ENCODE measurements at places on chromosomes 5 and 9. TPM values are rescaled to one million over a fixed set of nuclear protein-coding genes. Genes with fewer than 3 reads are reported as not detected.

Gene PCDHGA3
- 2.9 TPM for total RNA-seq

Gene HMCN2
- total RNA-seq, result under 0.01 TPM

Gene BAAT
- under 0.01 TPM for total RNA-seq

GRCh38 chr9:2723376-2724065 is 6.2 kb downstream of the KCNV2 start:
- H3K27ac ChIP-seq, result no peak overlapping the region
- H3K4me3 ChIP-seq, result no peak overlapping the region
- H3K27me3 ChIP-seq, result no peaks in the 10 kb centered on the region
- H3K36me3 ChIP-seq, result no peaks in the 10 kb centered on the region
- DNase-seq, result no peak
- peaks cover 4% of the 10 kb centered on the region for H3K4me1 ChIP-seq

Gene POLE3
- 30.8 TPM for total RNA-seq

- no peaks in the 10 kb centered on the region for H3K27me3 ChIP-seq
- no peak for DNase-seq
- H3K27ac ChIP-seq, result no peak overlapping the region
- no peak overlapping the region for H3K4me3 ChIP-seq
Measured at GRCh38 chr5:23072179-23072578, 219.0 kb upstream of the CDH12 start.

DNA sequence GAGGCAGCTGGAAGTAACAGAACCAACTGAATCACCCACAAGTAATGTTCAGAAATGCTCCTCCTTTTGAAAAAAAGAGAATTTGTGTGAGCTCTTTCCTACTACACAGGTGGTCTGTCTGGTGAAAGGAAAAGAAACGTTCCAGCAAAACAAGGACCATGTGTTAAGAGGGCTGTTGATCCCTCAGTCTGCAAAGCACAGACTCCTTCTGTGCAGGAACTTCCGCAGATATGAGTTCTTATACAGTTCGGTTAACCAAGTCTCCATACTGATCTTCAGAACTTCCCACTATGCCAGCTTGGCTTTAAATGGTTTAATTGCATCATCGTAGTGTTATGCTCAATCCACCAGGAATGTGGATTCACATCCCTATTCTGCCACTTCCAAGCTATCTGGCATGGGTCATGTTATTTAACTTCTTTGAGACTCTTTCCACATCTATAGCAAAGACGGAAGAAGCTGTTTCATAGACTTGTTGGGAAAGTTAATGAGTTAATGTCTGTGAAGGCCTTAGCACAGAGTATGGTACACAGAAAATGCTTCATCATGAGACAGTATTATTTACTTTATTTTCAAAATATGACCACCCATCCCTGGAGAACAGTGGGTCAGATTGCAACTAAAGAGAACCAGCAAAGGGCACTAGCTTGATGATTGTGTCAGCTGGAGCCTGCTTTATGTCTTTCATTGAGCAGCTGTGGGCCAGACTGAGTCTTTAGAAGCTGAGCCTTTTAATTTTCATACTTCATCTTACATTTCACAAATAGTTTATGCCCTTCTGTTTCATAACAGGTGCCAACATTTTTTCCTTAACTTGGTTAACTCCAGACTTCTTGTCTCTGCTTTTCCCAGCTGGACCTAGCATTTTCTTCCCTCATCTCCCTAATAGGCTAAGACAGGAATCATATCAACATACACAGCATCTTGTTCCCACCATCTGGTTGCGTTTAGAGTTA is 89.9 kb downstream of the MAMDC2 start:
- H3K36me3 ChIP-seq, result no peaks in the 10 kb centered on the region
- no peak overlapping the region for H3K4me3 ChIP-seq
- H3K27ac ChIP-seq, result peak overlapping the region; percentile 69
- no peaks in the 10 kb centered on the region for H3K27me3 ChIP-seq
- DNase-seq, result no peak

DNA sequence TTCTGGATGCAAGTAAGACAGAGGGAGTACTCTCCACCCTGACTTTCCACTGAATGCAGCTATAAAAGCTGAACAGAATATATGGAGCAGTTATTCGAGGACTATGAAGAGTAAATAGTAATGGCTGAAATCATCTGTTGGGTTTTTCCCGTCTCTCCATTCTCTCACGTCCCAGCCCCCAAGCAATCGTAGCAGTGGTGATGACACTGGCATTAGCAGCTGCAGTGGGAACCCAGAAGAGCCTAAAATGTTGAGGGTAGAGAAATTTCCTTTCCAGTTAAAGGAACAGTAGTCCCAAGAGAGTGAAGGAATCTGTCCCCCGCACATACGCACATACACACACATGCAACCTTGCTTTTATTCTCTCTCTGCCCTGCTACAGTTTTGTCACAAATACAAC is 33.2 kb downstream of the MED27 start:
- peak; percentile 78 for DNase-seq
- peak overlapping the region; percentile 7 for H3K27ac ChIP-seq
- no peaks in the 10 kb centered on the region for H3K36me3 ChIP-seq
- H3K27me3 ChIP-seq, result no peaks in the 10 kb centered on the region

GRCh38 chr5:150633429-150633828 is 7.0 kb upstream of the SYNPO start:
- DNase-seq, result peak; percentile 87
- no peaks in the 10 kb centered on the region for H3K27me3 ChIP-seq
- no peak overlapping the region for H3K4me3 ChIP-seq

Gene FCN2
- not detected for total RNA-seq

Gene PLPP7
- total RNA-seq, result 16.3 TPM

GRCh38 chr9:137190315-137190856 is 1.9 kb downstream of the SSNA1 start:
- H3K27ac ChIP-seq, result no peak overlapping the region
- no peak for DNase-seq
- no peaks in the 10 kb centered on the region for H3K27me3 ChIP-seq
- peaks cover 23% of the 10 kb centered on the region for H3K4me1 ChIP-seq
- H3K36me3 ChIP-seq, result peaks cover 14% of the 10 kb centered on the region

Gene TMEM215
- total RNA-seq, result not detected

DNA sequence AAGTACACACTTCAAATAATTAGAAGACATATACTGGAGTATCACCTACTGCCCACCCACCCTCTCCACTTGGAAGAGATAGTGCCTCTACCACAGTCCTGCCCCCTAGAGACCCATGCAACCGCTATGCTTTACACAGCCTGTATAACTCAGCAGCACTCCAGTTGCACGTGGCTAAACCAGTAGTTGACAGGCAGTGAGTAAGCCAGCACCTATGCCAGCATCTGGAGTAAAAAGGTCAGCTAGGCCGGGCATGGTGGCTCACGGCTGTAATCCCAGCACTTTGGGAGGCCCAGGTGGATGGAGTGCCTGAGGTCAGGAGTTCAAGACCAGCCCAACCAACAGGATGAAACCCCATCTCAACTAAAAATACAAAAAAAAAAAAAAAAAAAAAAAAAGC is 356.4 kb downstream of the NR2F1-AS1 start:
- H3K4me3 ChIP-seq, result no peak overlapping the region
- H3K27ac ChIP-seq, result no peak overlapping the region
- no peak for DNase-seq
- no peaks in the 10 kb centered on the region for H3K4me1 ChIP-seq
- H3K27me3 ChIP-seq, result no peaks in the 10 kb centered on the region
- no peaks in the 10 kb centered on the region for H3K36me3 ChIP-seq

- no peaks in the 10 kb centered on the region for H3K36me3 ChIP-seq
- H3K27me3 ChIP-seq, result no peaks in the 10 kb centered on the region
- DNase-seq, result peak; percentile 36
- no peak overlapping the region for H3K27ac ChIP-seq
Measured at GRCh38 chr5:150236313-150236712, 46.5 kb downstream of the SLC6A7 start.

DNA sequence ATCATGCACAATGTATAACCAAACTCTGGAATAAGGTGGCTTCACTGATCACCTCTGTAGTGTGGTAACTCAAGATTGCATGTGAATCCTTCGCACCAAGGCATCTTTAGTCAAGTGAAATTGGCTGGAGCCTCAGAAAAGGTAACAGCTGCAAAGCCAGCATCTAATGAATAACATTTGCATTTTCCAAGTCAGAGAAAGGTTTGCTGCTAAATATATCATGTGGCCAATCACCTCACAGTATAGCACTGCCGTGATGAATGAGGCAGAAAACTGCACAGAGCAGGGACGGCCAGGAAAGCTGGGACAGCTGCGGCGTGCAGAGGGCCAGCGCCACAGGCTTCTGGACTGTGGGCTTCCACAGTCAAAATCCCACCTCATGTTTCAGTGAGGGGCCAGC is 18.5 kb downstream of the MRPS27 start:
- no peak overlapping the region for H3K4me3 ChIP-seq
- no peak overlapping the region for H3K27ac ChIP-seq

Gene HACD4
- total RNA-seq, result 6.8 TPM

- H3K27me3 ChIP-seq, result no peaks in the 10 kb centered on the region
- H3K4me1 ChIP-seq, result no peaks in the 10 kb centered on the region
Measured at GRCh38 chr9:68872026-68872501, 141.8 kb downstream of the PRKACG start.

GRCh38 chr9:104944871-104945270 is 16.9 kb upstream of the ABCA1 start:
- no peaks in the 10 kb centered on the region for H3K4me1 ChIP-seq
- no peaks in the 10 kb centered on the region for H3K27me3 ChIP-seq
- no peaks in the 10 kb centered on the region for H3K36me3 ChIP-seq
- DNase-seq, result no peak

Gene INSL4
- total RNA-seq, result not detected

Measured in osteoblast (primary cell).